Common myeloid progenitor, CD34-positive (primary cell): ENCODE measurements at places on chromosomes 1 and 21.

DNA sequence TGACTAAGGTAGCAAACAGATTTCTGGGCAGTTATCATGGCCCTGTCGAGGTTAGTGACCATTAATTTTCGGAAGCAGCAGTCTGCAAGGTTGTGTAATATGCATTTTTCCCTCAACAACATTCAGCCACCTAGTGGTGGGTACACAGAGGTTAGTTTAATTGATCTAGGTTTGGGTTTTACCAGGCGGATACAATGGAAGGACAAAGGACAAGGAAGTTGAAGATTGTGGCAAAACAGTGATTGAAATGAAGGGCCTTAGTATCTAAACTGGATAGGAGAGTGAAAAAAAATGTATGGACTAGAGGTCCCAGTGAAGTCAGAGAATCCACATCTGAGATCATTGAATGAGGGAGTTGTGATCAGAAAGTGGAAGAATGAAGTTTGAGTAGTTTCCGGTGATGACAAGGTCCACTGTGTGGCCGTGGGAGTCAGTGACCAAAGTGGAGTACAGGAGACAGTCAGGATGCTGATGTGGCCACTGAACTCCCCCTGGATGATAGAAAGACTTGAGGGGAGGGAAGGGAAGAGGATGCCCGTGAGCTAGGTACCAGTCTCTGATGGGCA, 2.8 kb downstream of the ARMH1 start:
- peak; percentile 74 for DNase-seq

- no peak for DNase-seq
Observed at GRCh38 chr1:15215116-15215515, 31.9 kb upstream of the FHAD1 start.

DNA sequence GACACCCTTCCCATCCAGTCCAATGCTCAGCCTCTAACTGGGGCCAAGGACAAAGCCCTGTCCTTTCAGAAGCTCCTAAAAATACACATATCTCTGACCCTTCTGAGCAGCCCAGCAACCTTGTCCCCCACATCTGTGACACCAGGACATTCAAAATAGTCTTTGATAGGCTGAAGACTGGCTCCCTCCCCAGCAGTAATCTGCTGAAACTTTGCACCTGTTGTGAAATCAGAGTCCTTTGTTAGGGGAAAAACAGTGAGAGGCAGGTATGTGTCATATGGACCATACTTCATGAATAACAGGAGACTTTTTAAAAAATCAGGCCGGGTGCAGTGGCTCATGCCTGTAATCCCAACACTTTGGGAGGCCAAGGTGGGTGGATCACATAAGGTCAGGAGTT, 82.4 kb upstream of the VAMP3 start:
- DNase-seq, result no peak

DNA sequence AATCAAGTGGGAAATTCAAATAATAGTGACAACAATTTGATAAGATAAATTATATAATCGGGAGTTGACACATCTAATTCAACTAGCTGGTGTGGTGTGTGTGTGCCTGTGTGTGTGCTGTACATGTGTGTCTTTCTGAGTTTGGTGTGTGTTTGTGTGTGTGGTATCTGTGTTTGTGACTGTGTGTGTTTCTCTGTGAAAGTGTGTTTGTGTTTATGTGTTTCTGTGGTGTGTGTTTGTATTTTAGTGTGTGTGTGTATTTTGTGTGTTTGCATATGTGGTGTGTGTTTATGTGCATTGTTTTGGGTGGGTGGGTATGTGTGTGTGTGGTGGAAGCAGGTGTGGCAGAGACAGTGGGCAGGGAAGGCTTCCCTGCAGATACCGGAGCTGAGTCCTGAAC, 4.8 kb upstream of the DSCAM start:
- no peak for DNase-seq

GRCh38 chr1:183654706-183655105, 1.6 kb upstream of the APOBEC4 start:
- no peak for DNase-seq

DNA sequence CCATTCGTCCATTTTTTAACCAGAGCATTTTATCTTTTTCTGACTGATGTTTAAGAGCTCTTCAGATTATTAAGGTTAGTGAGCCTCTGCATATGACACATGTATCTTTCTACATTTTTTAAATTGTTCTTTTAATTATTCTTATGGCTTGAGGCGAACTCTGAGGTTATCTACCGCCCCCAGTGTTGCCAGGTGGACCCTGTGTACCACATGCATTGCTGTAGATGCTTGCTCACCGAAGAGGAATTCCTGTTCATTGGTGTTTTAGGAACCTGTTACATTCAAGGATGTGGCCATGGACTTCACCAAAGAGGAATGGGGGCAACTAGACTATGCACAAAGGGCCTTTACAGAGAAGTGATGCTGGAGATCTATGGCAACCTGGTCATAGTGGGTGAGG, 31.8 kb downstream of the ZNF684 start:
- no peak for DNase-seq

- no peak for DNase-seq
Observed at GRCh38 chr1:65505547-65506300, 85.3 kb downstream of the LEPR start.

DNA sequence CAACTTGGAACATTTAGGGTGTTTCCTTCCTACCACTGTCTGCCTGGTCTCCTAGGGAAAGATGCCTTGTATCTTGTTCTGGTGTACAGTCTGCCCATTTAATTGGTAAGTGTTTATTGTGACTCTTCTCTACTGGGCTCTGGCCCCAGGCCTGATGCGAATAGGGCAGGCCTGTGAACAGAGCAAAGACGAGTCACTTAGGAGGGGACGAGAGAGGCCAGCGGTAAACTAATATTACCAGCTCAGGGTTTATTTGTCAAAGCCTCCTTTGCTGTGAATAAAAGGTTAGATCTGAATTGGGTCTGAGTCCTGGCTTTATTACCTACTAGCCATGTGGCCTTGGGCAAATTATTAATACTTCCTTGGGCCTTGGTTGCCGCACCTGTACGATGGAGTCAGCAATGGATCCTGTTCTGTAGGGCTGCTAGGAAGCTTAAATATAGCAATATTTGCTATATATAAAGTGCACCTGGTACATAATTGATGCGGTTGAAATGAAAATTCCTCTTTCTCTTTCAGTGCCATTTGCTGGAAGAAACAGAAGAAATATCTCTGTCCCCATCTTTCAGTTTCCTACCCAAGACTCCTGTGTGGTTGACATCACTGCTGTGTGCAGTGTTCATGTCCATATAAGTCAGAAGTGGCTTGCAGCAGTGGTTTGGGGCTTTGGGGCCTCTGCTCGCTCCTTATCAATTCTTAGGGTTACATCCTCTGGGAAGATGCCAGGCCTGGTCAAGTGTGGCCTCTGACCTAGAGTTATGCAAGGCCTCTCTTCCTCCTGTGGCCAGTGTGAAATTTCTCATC, 32.4 kb downstream of the MAPKAPK2 start:
- peak; percentile 63 for DNase-seq

DNA sequence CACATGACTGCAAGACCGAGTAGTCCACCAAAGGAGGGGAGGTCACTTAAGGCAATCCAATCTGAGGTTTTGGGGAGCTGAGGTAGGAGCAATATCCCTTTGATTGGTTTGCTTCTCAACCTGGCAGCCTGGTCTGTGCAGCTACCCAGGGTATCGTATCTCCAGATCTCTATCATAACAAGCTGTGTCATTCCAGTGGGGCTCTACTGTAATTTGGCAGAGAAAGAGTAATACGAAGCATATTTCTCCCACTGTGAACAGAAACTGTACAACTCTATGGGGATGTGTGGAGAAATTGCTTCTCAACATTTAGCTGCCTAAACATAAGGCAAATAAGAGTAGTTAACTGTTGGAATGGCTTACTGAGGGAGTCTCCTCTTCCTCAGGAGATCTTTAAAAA, 20.6 kb downstream of the CD101 start:
- DNase-seq, result no peak
